ENCODE measurements at places on chromosomes 7 and 10.

- no peak for DNase-seq
Observed at GRCh38 chr10:90963331-90963730, 42.4 kb upstream of the ANKRD1 start.

- no peak for DNase-seq
Observed at GRCh38 chr10:53690524-53691240, 918.1 kb upstream of the MBL2 start.

GRCh38 chr7:155862123-155862892 lies 50.0 kb upstream of the SHH start:
- no peak for DNase-seq

DNA sequence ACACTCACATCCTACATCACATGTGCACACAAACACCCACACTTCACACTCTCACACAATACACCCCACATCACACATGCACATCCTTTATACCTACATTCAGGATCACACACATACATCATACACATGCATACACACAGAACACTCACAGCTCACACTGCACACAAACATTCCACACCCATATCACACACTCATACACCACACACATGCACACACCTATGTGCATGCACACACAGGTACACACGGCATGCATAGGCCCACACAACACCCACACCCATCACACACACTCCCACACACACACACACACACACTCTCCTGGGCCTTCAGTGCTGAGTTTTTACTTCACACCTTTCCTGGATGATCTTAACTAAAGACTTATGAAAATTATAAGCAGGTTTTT lies 220.5 kb downstream of the DNAJB6 start:
- DNase-seq: no peak

DNA sequence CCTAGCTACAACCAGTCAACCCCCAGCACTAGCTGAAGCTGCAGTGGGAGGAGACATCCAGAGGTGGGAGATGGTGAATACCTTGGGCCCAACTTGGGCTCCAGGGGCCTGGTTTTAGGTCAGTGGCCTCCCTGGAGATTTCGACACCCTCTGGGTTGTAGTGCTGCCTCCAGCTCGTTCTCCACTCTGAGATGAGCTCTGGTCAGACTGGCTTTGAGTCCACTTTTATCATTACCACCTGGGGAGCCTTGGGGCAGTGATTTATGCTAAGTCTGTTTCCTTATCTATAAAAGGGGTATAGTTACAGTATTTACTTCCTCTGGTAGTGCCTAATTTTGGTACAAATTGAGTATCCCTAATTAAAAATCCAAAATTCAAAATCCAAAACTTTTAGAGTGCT lies 22.8 kb downstream of the PPIA start:
- no peak for DNase-seq

All from stimulated activated CD4-positive, alpha-beta T cell treated with anti-CD3 and anti-CD28 coated beads, Interleukin-12 subunit alpha, Interleukin-12 subunit beta, amount 100 ng/mL, for 24 hours (primary cell).